ENCODE measurements at places on chromosomes 13 and 19.

DNA sequence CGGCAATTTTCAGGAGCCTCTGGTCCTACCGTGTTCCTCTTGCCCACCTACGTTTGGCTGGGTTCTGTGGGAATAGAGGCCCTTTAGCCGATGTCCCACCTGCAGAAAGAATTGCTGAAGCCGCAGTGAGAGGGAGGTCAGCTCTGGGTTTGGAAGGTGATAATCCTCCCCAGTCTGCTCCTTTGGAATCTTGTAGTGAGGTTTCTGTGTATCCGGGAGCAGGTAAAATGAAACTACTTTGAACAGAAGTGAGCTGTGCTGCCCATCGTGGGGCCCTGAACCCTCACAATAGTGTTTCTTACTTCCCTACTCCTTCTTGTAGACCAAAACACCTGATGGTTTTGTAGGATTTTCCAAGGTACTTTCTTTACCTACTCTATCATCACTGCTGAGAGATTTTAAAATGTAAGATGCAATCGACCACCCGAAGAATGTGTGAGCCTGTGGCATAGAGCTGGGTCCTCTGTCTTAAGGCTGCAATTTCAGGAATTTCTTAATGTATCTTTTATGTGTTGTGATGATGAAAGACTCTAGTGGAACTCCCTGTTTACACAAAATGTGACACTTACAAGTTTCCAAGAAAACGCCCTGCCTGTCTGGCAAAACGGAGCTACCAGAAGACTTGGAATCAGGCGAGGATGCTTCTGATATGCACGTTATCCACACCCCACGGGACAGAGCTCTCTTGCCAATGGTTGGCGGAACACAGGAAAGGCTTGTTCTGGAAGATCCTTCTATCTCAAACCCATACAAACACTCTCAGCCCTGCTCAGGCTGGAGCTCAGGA is 76.1 kb downstream of the RGCC start:
- H3K4me3 ChIP-seq, result no peak overlapping the region
- H3K27ac ChIP-seq, result no peak overlapping the region
- no peaks in the 10 kb centered on the region for H3K27me3 ChIP-seq
- no peaks in the 10 kb centered on the region for H3K36me3 ChIP-seq
- H3K4me1 ChIP-seq, result no peaks in the 10 kb centered on the region

DNA sequence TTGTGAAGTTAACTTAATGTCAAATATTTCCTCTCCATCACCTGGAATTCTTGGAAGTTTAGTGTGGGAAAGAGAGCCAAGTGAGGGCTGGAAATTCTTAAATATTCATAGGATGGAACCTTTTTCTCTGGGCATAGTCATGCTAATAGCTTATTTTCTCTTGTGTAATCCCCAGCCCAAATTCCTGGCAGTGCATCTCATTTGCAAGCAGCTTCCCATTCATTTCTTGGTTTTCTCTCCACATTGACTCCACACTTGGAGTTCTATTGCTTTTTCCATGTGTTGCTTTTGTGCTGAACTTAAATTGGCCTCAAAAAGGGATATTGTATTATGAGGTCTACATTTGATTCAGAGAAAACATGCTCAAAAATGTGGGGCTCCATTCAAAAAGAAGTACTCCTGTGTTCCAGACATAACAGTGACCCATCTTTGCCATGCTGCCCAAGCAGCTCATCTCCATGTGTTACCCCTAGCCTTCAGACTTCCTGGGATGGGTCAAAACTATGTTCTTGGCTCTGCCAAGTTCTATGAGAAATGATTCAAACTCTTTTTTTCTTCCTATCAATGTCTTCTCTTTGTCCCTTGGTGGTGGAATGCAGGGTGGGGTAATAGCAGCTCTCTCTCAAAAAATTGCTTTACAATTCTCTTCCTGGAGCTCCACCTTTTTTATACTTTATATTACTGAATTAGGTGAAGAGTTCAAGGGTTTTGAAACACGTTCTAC is 2471.5 kb downstream of the PCDH9 start:
- H3K4me1 ChIP-seq, result no peaks in the 10 kb centered on the region
- DNase-seq, result no peak

GRCh38 chr13:31930901-31931522 is 100.6 kb upstream of the FRY start:
- DNase-seq, result peak; percentile 51
- peaks cover 7% of the 10 kb centered on the region for H3K4me1 ChIP-seq
- no peaks in the 10 kb centered on the region for H3K36me3 ChIP-seq
- H3K27me3 ChIP-seq, result peaks cover 3% of the 10 kb centered on the region

GRCh38 chr19:58374200-58374599 is 6.6 kb downstream of the ZNF837 start:
- no peak overlapping the region for H3K4me3 ChIP-seq
- H3K36me3 ChIP-seq, result no peaks in the 10 kb centered on the region
- H3K4me1 ChIP-seq, result peaks cover 5% of the 10 kb centered on the region
- no peak for DNase-seq
- H3K27ac ChIP-seq, result no peak overlapping the region

GRCh38 chr13:32986552-32986951 is 29.7 kb upstream of the KL start:
- H3K4me1 ChIP-seq, result peaks cover 5% of the 10 kb centered on the region
- H3K27ac ChIP-seq, result no peak overlapping the region
- no peak for DNase-seq
- H3K4me3 ChIP-seq, result no peak overlapping the region

GRCh38 chr13:79287939-79288795 is 117.9 kb downstream of the RBM26 start:
- no peak overlapping the region for H3K27ac ChIP-seq
- no peak overlapping the region for H3K4me3 ChIP-seq
- DNase-seq, result no peak
- H3K36me3 ChIP-seq, result no peaks in the 10 kb centered on the region
- H3K4me1 ChIP-seq, result no peaks in the 10 kb centered on the region

- H3K36me3 ChIP-seq, result peaks cover 1% of the 10 kb centered on the region
- peaks cover 26% of the 10 kb centered on the region for H3K4me1 ChIP-seq
- DNase-seq, result no peak
- H3K27me3 ChIP-seq, result peaks cover 8% of the 10 kb centered on the region
Observed at GRCh38 chr19:49853852-49854377, 3.0 kb downstream of the PTOV1 start.

DNA sequence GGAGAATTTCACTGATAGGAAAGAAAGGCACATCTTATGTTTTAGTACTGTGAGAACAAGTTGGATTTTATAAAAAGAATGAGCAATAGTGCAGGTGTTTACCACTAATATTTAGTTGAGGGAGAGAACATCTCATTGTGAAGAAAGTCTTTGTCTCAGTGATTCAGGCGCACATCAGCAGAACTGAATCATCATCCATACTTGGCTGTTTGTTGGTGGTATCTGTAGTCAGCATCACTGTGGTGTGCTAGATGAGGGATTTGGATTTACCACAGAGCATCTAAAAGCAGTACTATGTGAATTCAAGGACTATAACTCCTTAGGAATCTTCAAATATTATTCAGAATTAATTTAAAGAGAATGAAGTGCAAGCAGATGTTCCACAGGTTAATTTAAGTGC is 1380.5 kb upstream of the ATXN8OS start:
- no peaks in the 10 kb centered on the region for H3K27me3 ChIP-seq
- H3K27ac ChIP-seq, result no peak overlapping the region
- H3K36me3 ChIP-seq, result no peaks in the 10 kb centered on the region
- no peaks in the 10 kb centered on the region for H3K4me1 ChIP-seq
- no peak overlapping the region for H3K4me3 ChIP-seq

GRCh38 chr13:59447846-59448620 is 715.7 kb downstream of the DIAPH3 start:
- DNase-seq, result no peak
- H3K27me3 ChIP-seq, result peaks cover 6% of the 10 kb centered on the region
- no peak overlapping the region for H3K27ac ChIP-seq
- H3K4me3 ChIP-seq, result no peak overlapping the region
- H3K36me3 ChIP-seq, result no peaks in the 10 kb centered on the region

GRCh38 chr19:33175886-33176669 is 18.1 kb upstream of the LRP3 start:
- H3K27ac ChIP-seq, result peak overlapping the region; percentile 93
- H3K4me1 ChIP-seq, result peaks cover 27% of the 10 kb centered on the region
- DNase-seq, result peak; percentile 54
- peak overlapping the region; percentile 99 for H3K4me3 ChIP-seq

- no peak overlapping the region for H3K27ac ChIP-seq
- DNase-seq, result peak; percentile 47
- H3K36me3 ChIP-seq, result no peaks in the 10 kb centered on the region
- H3K4me3 ChIP-seq, result no peak overlapping the region
- H3K27me3 ChIP-seq, result no peaks in the 10 kb centered on the region
Observed at GRCh38 chr19:31054430-31054829, 294.8 kb downstream of the TSHZ3 start.

DNA sequence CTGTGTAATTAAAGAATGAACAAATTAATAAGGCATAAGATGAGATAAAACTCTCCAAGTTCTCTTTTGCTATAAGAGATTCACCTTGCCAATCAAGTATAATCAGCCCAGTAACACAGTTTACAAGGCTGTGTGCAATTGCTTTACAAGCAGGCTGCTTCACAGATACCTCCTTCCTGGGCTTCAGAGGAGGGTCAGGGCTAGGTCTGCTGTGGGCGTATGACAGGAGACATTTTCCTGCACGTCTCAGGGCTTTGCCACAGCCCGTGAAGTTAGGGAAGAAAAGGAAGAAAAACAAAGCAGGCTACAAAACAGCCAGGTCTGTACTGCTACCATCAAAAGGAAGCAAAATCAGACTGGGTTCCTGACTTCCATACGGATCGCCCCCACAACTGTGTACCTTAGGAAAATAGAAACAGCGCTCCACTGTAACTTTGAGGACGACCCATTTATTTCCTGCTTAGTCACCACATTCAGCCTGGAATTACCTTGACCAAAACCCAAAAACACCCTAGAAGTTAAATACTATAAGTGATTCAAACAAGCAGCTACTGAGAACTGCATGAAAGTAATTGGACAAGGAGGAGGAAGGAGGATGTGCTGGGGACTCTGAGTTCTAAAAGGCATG is 12.4 kb downstream of the EFNB2 start:
- H3K4me3 ChIP-seq, result no peak overlapping the region
- H3K27ac ChIP-seq, result no peak overlapping the region
- no peaks in the 10 kb centered on the region for H3K36me3 ChIP-seq
- DNase-seq, result no peak

Measured in activated CD8-positive, alpha-beta memory T cell treated with anti-CD3 and anti-CD28 coated beads, Interleukin-2, amount 10 ng/mL, durations not matched to agents 7 days and 5 days (primary cell).